Posterior cingulate gyrus (tissue), 11 donors: ENCODE measurements at places on chromosomes 3 and 15.

DNA sequence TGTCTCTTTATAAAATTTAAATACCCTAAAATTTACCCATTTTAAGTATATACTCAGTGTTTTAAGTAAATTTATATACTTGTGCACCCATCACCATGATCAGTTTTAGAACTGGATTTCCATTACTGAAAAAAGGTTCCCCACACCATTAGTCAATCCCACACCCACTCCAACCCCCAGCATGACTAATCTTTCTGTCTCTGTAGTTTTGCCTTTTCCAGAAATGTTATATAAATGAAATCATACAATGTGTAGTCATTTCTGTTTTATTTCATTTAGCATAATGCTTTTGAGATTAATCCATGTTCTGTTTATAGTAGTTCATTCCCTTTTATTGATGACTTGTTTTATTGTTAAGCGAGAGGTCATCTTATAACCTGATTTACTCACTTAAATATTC is 66.1 kb upstream of the LIMD1 start:
- no peak for DNase-seq

- DNase-seq, result no peak
Measured at GRCh38 chr15:23447107-23447500, at the start of gene GOLGA6L2. GOLGA6L2 (minus strand) TSS chr15:23447243; CDS start chr15:23447181, 62 bp downstream.

DNA sequence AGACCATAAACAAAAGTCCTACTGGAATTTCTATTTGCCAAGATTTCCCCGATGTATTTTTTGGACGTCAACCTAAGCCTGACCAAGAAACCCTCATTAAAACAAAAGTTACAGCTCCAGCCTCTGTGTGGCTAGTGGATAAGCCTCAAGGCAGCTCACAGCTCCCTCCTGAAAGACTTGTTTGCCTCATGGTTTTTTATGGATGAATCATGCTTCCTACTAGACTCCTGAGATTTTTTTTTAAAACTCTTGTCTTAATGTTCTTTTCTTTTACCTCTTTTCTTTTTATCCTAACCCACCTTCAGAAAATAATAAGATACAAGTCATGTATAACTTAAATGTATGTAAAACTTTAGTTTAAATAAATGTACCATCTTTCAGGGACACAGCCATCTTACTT is 52.4 kb downstream of the SUCNR1 start:
- no peak for DNase-seq

DNA sequence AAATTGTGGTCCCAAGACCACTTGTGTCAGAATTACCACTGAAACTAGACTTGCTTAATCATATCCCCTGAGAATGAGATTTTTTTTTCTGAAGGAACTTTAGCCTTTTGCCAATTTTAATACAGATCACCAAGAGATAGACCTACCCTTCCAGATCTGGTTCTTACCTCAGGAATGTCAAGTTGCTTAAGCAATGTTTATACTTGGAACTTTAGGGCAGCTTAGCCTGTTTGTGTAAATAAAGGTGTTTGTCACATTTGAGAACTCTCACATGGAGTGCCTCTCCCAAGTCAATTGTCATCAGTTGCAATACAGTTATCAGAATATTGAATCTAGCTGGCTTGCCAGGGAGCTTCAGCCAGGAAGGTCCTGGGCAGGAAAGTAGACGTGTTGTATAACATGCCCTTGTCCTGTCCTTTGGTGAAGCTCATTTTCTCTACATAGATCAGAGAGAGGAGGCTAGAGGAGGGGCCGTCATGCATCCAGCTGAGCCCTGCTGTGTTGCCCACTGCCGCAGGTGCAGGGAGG is 3.9 kb downstream of the GPD1L start:
- no peak for DNase-seq

- DNase-seq, result no peak
Measured at GRCh38 chr3:144200004-144200403, 228.4 kb downstream of the DIPK2A start.

- DNase-seq, result no peak
Measured at GRCh38 chr3:143881095-143881494, 32.8 kb upstream of the SLC9A9 start.

GRCh38 chr3:151845306-151845905 is 28.0 kb upstream of the SUCNR1 start:
- DNase-seq, result no peak

DNA sequence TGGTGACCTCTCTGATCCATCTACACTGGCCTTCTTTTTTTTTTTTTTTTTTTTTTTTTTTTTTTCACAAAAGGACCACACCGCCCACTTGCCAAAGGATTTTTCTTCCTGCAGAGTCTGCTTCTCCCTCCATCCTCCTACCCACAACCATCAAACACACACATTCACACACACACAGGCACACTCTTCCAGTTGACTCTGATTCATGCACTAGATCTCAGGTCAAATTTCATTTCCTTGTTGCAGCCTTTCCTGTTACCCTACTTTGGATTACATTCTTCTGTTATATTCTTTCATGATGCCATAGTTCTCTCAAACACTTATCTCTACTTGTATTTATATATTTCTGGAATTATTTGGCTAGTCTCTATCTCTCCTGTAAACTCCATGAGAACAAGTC is 133.9 kb downstream of the STAC start:
- no peak for DNase-seq

GRCh38 chr3:86047161-86047560 is 943.8 kb downstream of the VGLL3 start:
- DNase-seq, result no peak

DNA sequence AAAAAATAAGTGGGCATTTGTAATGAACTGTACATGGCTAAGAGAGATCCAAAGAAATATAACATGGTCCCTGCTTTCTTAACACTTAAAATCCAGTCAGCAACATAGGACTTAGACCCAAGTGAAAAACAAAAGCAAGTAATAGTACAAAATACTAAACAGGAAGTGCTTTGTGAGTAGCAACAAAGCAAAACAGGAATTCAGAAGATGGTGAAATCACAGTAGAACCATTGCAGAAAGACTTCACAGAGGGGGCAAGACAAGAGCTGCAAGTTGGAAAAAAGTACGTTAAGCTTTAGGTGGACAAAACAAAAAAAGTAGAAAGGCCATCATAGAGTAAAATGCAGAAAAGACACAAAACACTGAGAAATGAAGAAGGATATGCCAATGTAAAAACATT is 116.0 kb downstream of the TBC1D5 start:
- DNase-seq, result no peak

DNA sequence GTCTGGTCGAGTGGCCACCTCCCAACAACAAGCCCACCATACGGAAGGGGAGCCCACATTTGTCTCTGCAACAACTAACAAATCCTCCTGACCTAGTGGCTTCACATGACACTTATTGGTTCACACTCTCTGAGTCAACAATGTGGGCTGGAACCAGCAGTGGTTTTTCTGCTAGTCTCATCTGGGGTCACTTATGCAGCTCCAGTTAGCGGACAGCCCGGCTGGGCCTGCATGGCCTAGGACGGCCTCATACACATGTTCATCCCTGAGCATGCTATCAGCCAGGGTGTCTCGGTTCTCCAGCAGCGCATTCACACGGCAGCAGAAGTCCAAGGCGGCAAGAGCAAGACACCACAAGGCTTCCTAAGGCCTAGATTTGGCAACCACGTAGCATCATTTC is 281.7 kb downstream of the XXYLT1 start:
- no peak for DNase-seq

GRCh38 chr3:127164615-127165014 is 28.3 kb upstream of the PRR23E start:
- DNase-seq, result no peak

DNA sequence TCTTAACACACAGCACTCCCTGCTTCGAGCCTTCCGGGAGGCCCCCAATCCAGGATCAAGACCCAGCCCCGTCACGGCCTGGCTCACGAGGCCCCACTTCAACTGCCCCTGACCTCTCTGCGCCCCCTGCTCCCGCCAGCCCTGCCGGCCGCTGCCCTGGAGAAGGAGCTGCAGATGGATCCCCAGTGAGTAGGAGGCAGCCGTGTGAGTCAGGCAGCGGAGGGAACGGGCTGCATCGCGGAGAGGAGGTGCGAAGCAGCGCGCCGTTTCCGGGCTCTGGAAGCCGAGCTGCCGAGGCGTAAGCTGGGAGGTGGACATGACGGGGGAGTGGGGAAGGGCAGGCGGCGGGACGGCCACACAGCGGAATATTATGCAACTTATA is 133.4 kb downstream of the TPRA1 start:
- peak; percentile 75 for DNase-seq

GRCh38 chr15:100928632-100929280 is 9.6 kb downstream of the LRRK1 start:
- DNase-seq, result no peak

GRCh38 chr3:168977716-168978374 is 685.7 kb downstream of the MECOM start:
- no peak for DNase-seq

GRCh38 chr3:197494366-197495058 is 61.3 kb downstream of the BDH1 start:
- no peak for DNase-seq

- no peak for DNase-seq
Measured at GRCh38 chr15:52709187-52709981, 30.2 kb upstream of the ATOSA start.

GRCh38 chr3:125220727-125221429 is 8.3 kb upstream of the SLC12A8 start:
- DNase-seq, result no peak

DNA sequence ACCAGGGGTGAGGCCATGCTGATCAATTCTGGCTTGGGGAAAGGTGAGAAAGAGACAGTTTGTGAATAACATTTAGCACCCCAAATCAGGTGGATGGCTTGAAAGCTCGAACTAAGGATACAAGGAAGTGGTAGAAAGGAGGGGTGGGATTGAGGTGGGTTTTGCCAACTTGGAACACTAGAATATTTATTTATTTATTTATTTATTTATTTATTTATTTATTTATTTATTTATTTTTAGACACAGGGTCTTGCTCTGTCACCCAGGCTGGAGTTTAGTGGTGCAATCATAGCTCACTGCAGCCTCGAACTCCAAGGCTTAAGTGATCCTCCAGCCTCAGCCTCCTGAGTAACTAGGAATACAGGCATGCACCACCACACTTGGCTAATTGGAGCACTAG is 31.0 kb upstream of the THSD4 start:
- DNase-seq, result no peak

- no peak for DNase-seq
Measured at GRCh38 chr3:58463942-58464271, 28.0 kb upstream of the KCTD6 start.

DNA sequence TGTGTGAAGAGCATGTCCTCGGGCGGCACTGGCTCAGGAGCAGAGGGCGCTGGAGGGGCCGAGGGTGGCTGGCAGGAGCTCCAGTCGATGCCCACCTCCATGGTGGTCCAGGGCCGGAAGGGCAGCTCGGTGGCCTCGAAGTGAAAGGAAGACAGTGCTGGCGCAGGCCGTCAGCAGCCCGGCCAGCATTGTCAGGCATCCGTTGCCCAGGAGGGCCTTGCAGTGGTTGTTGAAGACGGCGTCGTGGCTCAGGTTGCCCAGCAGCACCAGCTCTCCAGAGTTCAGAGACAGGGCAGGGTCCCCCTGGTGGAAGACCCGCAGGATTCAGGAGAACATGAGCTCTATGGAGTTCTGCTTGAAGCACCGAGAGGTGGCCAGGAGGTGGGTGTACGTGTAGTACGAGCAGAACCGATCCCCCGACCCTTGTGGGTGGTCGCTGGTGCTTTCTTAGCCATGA is 16.5 kb upstream of the SIAH2 start:
- DNase-seq, result no peak

DNA sequence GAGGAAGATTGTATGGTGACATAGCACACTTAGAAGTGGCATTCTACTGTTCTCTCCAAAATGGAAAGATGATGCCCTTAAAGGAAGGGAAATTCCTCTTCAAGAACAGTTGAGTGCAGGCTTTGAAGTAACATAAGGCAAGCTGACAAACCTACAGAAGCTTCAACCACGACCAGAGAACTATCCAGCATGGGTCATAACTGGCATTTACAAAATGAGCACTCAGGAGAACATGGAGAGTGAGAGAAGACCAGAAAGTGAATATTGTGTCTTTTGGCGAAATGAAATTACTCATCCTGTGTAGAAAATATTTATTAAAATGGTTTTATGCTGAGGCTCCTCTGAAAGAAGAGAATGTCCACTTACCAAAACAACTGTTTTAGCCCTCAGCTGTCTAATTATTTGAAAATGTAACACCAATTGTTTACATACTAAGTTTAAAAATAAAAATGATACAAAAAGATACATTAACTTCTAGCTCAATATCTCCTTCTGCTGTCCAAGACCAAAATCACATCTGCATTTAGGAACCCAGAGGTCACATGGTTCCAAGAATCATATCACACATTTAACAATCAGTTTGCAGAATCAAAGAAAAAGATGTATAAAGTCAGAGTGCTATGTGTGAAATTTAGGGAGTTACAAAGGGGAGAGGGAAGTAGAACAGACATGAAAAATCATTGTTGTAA is 216.9 kb downstream of the ATP8B4 start:
- no peak for DNase-seq

GRCh38 chr15:46815240-46815639 is 902.1 kb upstream of the SEMA6D start:
- DNase-seq, result no peak

DNA sequence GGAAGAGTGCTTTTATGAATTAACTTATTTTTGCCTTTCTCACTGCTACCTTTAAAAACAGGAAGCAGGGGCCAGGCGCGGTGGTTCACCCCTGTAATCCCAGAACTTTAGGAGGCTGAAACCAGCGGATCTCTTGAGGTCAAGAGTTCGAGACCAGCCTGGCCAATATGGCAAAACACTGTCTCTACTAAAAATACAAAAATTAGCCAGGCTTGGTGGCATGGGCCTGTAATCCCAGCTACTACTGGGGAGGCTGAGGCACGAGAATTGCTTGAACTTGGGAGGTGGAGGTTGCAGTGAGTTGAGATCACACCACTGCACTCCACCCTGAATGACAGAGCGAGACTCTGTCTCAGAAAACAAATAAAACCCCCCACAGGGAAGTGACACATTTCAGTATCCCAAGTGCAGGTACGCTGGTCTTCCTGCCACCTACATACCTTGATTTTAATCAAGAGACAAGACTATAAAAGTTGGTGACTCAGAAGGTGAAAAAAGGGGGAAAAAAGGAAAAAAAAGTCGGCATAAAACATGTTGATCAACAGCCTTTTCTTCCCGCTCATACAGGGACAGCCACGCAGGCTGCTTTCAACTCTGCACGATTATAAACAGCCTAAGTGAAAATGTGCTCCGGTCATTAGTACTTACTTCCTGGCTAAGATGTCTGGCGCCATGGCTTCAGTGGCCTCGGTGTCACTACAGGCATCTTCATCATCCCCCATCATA is 18.8 kb downstream of the PPP1R2 start:
- no peak for DNase-seq

- DNase-seq, result no peak
Measured at GRCh38 chr15:62549345-62549970, 384.4 kb upstream of the C2CD4B start.

GRCh38 chr3:35666888-35667287 is 27.6 kb downstream of the ARPP21 start:
- no peak for DNase-seq

GRCh38 chr3:37542772-37543449 is 318.8 kb upstream of the CTDSPL start:
- DNase-seq, result no peak

DNA sequence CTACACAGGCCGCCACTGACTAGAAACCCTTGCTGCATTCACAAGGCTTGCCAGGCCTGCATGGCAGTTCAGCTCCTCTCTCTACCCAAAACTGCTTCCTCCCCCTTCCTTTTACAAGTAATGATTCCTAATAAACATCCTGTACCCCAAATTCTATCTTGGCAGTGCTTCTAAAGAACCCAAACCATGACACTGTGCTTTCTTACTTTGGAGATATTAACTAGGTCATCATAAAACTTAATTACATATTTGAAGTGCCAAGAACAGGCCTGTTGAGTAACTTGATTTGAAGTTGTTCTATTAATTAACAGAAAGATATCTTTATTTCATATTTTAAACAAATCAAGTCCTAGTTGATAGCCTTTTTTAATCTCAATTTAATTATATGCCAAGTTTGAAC is 88.4 kb downstream of the THBS1 start:
- no peak for DNase-seq
